ENCODE measurements at places on chromosomes 7 and 10.

GRCh38 chr7:7699970-7700369 lies 18.4 kb downstream of the RPA3 start:
- DNase-seq, result no peak

DNA sequence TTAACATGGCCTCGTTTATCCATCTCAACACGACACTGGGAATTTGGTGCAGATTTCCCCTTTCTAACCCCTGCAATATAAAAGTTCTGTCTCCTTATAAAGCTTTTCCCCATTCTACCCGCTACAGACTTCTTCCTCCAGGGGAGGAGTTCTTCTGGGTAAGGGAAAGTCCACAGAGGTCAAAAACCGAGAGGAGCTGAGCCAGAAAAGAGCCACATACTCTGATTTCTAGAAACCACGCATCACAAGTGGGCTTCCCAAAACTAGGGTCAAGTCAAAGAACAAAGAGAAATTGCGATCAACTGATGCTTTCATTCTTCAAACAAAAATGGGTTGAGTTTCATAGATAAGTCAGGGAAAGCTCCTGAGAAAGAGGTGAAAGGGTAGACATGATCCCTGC lies 6.8 kb downstream of the IL6 start:
- no peak for DNase-seq

DNA sequence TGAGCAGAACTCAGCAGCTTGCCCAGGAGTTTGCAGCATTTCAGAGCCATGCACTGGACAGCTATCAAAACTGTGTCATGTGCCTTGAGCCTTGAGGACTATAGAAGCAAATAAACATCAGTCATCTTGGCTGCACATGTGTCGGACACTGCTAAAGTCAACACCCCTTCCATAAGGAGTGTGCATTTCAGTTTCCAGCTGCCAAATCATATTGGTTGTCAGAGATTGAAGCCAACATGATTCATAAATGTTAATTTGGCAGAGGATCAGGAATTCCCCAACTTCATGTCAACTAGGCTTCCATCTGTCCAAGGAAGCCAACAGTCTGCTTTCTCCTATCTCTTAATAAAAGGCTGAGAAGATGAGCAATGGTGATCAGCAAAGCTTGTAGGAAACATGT lies 32.8 kb downstream of the SLC16A12 start:
- DNase-seq, result no peak

GRCh38 chr10:60427148-60427547 lies 37.5 kb upstream of the ANK3 start:
- DNase-seq, result no peak

GRCh38 chr10:89029181-89029580 lies 38.6 kb downstream of the FAS start:
- no peak for DNase-seq

DNA sequence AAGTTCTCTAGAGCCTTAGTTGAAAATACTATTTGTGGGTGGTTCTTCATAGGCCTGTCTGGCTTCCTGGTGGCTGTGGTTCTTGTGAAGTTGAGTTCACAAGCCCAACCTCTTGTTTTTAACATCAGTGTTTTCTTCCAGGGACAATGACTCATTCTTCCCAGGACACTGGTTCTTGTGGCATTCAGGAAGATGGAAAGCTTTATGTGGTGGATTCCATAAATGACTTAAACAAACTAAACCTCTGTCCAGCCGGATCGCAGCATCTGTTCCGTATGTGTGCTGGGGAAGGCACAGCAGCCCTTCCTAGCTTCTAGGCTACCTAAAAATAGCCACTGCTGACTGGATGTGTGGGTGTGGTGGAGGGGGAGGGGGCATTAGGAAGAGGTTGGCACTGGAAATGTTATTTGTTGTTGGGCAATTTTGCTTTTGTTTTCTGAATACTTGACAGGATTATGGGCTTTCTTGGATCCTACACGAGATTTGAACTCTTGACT lies 3.9 kb downstream of the LSMEM1 start:
- no peak for DNase-seq

DNA sequence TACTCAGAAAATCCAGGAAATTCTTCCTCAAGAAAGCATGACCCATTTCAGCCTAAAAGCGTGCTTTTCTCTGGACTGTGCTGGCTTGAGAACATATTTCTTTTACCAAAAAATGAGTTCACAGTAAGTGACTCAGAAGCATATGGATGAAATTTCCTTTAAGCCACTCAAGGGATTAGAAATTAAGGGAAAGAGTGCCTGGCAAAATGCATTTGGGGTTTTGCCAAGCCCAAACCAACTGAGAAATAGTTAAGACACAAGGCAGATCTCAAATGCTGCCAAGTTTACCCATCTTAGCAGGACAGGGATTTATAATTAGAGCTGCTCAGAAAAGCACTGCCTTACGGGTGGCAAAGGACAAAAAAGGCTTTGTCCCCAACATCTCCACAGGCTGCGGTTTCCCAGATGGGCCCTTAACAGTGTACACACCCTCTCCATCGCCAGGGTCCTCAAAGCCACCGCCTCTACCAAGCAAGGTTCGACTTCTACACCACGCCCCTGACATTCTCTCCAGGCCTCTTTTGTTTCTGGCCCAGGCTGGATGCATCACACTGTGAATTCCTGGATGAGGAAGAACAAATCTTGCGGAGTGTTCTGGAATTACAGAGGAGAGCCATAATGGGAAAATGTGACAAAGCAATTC lies 30.1 kb upstream of the CDHR3 start:
- no peak for DNase-seq

DNA sequence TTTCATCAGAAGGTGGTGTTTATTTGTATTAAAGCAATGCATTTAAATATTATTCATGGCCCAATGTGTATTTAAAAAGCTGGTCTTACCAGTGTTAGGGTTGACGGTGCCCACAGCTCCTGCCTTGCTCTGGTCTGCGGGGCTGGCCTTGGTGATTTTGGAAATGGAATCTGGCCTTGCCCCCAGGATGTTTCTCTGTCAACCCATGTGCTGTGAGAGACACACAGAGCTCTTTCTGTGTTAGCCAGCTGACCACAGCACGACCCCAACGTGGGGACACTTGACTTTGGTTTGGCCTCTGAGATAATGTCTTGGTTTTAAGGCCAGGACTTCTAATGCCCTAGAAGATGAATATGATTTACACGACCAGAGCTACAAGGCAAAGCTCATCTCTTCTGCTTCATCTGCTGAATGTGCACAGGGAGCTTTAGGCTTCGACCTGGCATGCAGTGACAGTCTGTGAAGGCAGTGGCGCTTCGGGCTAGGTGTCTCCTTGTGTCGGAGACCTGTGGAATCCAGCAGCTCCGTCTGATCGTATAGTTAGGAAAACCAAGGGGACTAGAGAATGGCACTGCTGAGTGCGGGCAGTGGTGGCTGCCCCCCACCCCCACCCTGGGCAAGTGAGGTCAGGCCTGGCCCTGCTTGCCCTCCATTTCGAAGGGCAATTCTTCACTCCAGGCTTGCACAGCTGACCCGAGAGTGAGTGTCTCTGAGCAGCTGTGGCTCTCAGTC lies 246.1 kb downstream of the EBF3 start:
- DNase-seq, result no peak

- no peak for DNase-seq
Observed at GRCh38 chr10:90302758-90303481, 554.9 kb downstream of the HTR7 start.

DNA sequence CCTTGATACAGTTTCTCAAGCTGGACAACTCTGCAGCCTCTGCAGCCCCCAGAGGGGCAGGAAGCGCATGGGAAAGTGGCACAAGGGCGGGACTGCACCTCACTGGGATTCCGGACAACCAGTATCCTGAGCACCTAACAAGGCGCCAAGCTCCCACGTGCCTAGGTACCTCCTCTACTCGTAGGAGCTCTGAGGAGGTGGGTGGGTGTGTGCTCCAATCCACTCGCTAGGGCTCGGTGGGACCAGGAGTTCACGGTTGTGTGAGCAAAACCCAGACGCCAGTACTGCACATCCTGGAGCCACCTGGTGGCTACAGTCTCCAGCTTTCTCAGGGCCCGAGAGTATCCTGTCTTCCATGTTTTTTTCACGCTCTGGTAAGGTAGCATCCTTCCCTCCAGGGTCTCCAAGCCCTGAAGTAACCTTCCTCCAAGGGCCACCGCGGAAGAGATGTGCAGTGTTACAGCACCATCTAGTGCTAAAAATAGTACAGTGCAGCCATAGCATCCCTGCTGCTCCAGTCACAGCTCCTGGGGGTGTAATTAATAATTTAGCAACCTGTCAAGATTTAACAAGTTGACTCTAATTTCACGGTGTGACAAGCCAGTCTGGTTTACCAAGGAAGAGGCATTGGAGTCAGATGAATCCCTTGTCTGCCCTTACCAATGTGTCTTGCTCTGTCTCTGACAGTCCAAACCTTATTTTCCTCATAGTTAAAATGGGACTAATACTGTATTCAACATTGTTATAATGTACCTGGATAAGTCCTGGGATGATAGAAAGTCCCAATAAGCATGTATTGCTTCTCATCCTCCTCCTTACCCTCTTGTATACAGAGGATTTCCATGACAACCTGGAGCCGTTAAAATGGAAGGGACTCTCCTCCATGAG lies 70.4 kb downstream of the HERPUD2 start:
- DNase-seq, result peak; percentile 66

DNA sequence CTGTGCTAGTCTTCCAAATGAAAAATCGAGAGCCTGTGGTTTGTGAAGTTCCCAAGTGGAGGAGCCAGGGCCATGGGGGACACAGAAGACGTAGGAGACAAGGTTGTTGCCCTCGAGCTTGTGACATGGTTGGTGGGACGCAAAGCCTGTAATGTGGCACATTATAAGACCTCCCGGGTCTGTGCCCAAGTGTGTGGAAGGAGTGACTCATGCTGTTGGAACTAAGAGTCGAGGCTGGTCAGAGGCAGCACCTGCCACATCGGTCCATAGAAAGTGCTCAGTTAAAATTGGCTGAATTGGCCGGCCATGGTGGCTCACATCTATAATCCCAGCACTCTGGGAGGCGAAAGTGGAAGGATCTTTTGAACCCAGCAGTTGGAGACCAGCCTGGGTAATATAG lies 27.0 kb upstream of the PODXL start:
- no peak for DNase-seq

- no peak for DNase-seq
Observed at GRCh38 chr10:72702868-72703581, 11.1 kb downstream of the MCU start.

- DNase-seq, result no peak
Observed at GRCh38 chr7:158680754-158681153, 23.9 kb downstream of the NCAPG2 start.

DNA sequence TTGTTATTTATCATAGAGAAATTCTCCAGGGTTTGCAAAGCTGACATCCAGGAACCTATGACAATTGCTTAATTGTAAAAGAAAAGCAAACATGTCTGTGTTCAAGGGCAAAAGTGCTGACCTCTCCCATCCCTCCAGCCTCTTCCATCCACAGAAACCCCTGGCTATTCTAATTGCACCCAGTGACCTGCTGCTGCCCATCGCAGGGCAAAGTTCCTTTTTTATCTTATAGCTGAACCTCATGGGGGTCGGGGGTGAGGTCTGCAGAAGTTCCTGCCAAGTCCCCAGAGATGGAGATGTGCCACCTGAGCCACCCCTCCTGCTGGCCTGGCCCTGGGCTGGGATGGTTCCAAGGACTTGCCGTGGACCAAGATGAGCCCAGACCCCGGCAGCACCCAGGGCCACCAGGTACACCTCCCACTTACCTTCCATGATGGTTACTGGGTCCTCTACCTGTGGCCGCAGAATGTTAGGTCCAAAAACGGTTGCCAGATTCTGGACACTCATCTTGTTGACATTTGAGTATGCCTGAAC lies 146.5 kb downstream of the MAPK8 start:
- no peak for DNase-seq

- peak; percentile 75 for DNase-seq
Observed at GRCh38 chr10:16779384-16779915, 37.8 kb downstream of the RSU1 start.

DNA sequence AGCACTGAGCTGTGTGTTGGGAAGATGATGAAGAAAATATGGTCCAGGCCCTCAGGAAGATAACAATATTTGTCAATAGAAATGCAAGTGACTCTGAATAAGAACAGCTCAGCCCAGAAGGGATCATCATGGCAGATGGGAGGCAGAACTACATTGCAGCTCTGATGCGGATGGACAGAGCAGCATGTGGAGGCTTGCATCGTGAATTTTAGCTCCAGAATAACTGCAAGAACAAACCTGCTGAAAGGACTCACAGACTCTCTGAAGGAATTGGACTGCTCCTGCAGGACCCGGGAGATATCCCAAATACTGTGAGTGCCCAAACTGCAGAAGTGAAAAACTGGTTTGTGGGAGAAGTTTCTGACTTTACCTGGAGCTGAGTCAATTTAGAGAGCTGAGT lies 80.6 kb upstream of the LAMB4 start:
- DNase-seq, result no peak

DNA sequence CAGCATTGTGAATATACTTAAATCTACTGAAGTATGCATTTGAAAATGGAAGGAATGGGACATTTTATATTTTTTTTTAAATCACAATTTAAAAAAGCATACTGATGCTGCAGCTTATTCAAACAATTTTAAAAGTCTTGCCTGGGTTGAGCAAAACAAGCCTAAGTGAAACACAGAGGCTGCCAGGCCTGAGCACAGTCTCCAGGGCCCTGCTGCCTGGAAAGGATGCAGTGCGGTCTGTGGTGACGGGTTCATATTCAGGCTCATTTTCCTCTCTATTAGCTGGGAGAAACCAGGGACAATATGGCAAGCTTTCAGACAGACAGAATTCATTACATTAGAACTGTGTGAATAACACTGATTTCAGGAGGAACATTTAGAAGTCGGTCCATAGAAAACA lies 251.9 kb downstream of the COBL start:
- no peak for DNase-seq

DNA sequence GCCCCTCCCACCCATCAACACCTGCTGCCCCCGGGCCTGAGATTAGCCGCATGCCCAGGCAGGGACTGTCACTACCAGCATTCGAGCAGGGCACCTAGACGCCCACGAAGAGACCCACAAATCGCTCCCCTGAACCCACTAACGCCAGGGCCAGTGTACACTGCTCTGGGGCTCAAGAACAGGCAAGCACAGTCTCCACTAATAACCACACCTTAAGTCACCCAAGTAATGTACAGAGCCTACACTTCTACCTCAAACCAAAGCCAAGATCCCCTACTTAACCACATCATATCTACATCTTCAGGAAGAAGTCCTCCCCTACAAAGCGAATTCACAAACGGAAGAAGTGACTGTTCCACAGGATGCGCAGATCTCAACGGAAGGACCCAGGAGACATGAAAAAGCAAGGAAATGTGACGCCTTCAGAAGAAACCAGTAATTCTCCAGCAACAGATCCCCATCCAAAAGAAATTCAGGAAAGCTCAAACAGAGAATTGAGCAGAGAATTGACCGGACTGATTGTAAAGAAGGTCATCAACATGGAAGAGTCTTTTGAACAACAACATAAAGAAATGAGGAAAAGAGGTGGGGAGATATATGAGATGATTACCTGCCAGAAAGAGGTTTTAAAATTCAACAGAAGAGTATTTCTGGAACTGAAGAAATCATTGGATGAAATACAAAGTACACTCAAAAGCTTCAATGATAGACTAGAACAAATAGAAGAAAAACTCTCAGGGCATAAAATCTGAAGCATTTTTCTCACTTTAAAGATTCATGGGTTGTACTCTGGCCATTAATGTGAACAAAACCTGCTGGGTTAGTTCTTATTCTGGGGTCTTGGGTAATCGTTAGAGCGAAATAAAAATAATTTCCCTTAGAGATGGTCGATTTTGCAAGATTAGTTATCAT lies 20.9 kb downstream of the IFT22 start:
- DNase-seq, result no peak

GRCh38 chr10:69097729-69098128 lies 9.8 kb downstream of the SRGN start:
- DNase-seq, result no peak

GRCh38 chr10:10418387-10418786 lies 599.3 kb upstream of the CELF2 start:
- DNase-seq, result no peak

- no peak for DNase-seq
Observed at GRCh38 chr10:101219139-101219945, 9.9 kb downstream of the LBX1 start.
